ENCODE measurements at places on chromosomes 6 and 20.

DNA sequence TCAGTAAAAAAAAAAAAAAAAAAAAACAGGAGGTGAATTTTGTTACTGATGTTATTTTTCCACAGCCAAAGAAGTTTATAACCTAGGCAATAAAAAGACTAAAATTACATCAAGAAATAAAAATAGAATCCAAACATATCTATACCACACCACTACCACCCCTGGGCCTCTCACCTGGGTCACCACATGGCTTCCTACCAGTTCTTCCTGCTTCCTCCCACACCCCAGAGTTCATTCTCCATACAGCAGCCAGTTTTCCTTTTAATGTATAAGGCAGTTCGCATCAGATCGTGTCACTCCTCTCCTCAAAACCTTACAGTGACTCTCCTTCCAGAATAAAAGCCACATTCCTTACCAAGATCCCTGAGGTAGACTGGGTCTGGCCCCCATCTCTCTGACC is 23.9 kb downstream of the ROS1 start:
- DNase-seq = no peak

DNA sequence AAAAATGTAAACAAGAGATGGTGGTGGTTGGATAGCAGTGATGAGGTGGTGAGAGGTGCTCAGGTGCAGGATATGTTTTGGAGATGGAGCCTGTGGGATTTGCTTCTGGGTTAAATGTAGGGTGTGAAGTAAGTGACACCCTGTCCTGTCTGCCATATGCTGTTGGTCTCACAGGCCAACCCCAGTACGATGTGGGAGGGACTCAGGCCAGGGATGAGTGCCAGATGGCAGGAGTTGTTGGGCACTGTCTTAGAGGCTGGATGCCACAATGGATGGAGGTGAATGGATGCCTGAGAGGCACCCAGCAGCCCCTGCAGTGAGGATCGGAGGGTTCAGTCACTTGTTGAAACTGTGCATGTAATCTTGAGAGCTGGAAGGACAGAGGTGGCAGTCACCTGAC is 259.3 kb downstream of the NRN1 start:
- DNase-seq = no peak

- DNase-seq = no peak
Measured at GRCh38 chr20:62161347-62161746, 17.8 kb downstream of the SS18L1 start.

DNA sequence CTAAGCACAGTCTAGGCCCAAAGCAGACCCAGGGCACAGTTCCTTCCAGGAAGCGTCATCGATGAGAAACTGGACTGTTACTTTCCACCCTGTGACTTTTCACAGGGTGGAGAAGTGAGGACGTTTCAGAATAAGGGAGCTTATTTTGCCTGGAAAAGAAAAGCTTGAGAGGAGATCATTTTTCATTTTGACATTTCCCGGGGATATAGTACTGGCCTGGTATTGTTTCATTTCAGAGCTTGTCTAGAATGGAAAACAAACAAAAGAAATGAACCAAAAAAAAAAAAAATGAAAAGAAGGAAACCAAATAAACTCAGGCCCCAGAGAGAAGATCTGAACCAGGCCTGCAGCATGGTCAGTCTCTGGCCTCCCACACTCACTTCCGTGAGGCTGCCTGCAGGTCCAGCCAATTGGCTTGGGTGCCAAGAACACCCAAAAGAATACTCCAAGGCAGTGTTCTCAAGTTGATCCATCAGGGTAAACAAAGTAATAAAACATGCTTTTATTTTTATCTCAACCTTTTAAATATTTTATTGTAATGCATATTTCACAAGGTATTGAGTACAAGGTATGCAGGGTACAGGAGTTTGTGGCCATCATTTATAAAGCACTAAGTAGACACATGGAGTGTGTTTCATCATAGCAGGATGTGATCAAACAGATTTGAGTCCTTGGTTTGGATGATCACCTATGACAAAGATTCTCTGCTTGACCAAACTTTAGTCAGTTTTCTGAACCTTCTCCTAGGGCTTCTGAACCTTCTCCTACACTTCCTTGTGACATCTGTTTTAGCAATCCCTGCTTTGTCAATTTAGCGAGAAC is 176.9 kb upstream of the GGTLC1 start:
- no peak for DNase-seq

DNA sequence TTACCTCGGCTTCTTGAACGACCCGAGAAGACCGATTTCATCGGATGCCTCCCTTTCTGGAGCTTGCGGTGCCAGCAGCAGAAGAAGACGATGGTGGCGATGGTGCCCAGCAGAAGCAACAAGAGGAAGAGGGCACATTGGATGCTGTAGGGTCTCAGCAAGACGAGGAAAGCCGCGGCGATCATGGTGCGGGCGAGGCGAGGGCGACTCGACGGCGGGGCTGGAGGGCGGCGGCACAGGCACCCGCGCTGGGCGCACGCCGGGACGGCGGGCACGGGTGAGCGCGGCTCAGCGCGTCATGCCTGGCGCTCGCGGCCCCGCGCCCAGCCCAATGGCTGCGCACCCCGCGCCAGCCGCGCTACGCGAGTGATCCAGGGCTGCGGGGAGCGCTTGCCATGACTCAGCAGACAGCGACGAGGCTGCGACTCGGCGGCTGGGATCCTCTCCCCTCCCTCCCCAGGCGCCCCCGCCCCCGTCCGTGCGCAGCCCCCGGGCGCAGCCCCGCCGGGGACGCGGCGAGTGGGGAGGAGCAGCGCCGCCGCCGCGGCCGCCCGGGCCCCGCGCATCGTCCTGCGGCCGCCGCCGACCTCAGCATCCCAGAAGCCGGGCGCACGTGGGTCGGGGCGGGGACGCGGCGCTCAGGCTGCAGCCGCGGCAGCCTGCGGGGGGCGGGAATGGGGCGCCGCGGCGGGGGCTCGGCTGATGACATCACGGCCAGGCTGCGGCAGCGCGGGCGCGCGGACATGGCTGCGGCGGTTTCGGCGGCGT is at the start of gene BEND6:
TSS of gene BEND6 (plus strand) at position 705 of the 768 bp plus-strand sequence. CDS start 26,704 bp downstream, outside the sequence.
- DNase-seq = peak; percentile 73

DNA sequence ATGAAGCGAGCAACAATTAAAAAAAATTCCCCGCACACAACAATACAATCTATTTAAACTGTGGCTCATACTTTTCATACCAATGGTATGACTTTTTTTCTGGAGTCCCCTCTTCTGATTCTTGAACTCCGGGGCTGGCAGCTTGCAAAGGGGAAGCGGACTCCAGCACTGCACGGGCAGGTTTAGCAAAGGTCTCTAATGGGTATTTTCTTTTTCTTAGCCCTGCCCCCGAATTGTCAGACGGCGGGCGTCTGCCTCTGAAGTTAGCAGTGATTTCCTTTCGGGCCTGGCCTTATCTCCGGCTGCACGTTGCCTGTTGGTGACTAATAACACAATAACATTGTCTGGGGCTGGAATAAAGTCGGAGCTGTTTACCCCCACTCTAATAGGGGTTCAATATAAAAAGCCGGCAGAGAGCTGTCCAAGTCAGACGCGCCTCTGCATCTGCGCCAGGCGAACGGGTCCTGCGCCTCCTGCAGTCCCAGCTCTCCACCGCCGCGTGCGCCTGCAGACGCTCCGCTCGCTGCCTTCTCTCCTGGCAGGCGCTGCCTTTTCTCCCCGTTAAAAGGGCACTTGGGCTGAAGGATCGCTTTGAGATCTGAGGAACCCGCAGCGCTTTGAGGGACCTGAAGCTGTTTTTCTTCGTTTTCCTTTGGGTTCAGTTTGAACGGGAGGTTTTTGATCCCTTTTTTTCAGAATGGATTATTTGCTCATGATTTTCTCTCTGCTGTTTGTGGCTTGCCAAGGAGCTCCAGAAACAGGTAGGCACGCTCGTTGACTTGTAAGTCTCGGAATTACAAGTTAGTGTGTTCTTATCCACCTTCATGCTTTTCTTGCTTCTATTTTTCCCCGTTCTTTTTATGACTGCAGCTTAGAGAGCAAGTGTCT is at the start of gene EDN1:
TSS of gene EDN1 (plus strand) at position 429 of the 888 bp plus-strand sequence. CDS start at position 698, 269 bp downstream.
- peak; percentile 84 for DNase-seq

- no peak for DNase-seq
Measured at GRCh38 chr20:64065974-64066343, 3.0 kb downstream of the TCEA2 start.

DNA sequence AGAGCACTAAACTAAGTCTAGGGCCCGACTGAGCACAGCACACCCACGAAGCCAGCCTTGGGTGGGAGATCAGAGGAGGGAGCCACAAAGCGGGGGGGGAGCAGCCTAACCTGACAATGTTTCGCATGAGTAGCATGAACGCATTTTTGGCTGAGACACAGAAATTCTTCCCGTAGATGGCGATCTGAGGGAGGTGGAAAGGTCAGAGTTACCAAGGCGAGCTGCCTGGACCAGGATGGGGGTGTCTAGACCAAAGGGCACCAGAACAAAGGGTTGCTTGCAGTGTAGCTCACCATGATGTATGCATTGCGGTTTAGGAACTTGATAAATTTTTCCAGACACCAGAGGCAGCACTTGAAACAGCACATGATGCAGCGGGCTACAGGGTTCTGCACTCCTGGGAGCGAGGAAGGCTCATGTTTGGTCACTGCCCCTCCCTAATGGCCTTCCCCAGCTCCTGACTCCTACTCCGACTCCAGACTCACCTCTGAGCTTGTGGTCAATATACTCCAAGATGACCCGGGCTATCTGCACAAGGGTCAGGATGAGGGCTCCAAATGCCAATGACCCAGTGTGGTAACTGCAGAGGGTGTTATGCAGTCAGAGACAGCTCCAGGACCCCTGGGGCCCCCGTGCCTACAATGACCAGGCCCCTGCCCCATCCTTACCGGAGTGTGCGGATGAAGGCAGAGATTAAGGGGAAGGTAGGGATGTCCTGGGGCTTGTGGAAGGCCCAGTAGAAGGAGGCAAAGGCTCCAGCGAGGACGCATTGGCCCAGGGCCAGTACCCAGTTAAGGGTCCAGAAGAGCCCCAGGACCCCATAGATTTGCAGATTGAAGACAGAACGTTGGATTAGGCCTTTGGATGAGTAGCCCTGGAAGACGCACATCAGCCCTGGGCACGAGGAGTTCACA is 2.8 kb upstream of the NEU1 start:
- DNase-seq = no peak

DNA sequence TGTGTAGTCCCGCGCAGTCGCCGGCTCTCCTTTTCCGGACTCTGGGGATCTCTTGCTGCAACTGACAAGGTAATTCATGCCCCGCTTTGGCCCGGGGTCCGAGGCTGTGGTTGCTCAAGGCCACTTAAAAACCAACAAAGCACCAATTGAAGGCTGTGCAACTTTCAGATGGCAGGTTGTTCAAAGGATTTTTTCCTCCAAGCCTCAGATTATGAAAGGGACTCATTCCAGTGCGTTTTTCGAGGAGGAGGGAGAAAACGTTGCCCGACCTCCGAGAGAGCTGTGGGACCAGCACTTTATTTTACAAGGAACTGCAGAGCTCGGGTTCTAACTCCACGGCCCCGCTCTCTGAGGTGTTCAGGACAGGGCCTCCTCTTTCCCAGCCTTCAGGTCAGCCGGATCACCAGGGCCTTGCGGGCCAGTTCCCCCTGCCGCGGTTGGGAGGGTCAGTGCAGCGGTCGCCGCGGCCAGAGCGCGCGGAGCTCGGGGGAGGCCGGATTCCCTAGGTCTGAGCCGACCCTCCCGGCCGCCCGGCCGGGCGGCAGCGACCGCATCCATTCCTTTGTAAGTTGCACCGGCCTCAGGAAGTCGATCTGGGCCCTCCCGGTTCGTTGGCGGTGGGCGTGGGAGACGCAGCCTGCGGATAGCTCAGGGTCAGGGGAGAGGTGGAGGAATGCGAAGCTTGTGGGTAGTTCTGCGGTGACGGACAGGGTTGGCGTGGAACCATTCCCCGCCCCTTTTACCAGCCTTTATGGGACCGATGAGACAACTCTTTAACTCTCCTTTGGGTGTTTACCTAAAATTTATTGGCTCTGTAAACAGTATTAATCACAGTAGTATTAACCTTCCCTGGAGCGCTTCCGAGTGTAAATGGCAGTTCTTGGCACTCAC is 1.6 kb downstream of the UTRN start:
- peak; percentile 35 for DNase-seq
